NCI-H510A treated with DMSO at 0.1 percent for 48 hours (cell line): ENCODE measurements at places on chromosomes 2 and 18.

DNA sequence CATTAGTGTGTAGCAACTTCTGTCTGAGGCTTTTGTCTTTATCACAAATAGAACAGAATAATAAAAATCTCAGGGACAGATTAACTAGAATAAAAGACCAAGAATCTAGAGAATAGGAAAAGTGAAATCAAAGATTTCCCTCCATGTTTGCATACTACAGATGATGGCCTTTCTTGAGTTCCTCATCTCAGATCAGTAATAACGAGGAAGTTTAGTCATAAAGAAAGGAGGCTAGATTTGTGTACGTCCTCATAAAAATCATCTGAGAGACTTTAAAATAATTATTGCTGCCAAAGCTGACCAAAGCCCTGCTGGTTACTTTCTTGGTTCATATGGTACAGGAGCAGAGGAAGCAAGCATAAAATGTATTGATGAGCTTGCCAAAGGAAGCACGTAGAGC, 117.3 kb downstream of the MIB1 start:
- no peak for DNase-seq

- DNase-seq = peak; percentile 83
These were observed 506 bp downstream of the BMPR2 start for GRCh38 chr2:202376460-202377206.

- no peak for DNase-seq
These were observed 131.4 kb downstream of the ACOXL start for GRCh38 chr2:110863726-110864125.

- peak; percentile 51 for DNase-seq
These were observed 135.9 kb downstream of the ABCA12 start for GRCh38 chr2:215002500-215002899.

- no peak for DNase-seq
These were observed 216.8 kb upstream of the SLC14A2 start for GRCh38 chr18:45398448-45398847.

DNA sequence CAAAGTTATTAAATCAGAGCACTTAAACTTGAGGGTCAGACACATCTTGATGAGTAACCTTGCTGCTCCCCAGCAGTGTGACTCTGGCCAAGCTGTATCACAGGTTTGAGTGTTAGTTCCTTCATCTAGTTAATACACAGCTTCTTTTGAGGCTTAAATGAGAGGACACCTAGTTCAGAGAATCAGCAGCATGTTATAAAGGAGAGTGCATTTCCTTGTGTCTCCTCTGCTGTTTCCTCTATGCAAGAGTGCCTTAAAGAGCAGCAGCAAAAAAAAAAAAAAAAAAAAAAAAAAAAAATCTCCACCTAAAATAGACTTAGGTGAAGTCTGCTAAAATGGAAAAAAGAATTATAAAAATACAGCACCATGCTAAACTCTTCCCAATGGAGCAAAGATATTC, 261.9 kb downstream of the TCF4 start:
- no peak for DNase-seq

DNA sequence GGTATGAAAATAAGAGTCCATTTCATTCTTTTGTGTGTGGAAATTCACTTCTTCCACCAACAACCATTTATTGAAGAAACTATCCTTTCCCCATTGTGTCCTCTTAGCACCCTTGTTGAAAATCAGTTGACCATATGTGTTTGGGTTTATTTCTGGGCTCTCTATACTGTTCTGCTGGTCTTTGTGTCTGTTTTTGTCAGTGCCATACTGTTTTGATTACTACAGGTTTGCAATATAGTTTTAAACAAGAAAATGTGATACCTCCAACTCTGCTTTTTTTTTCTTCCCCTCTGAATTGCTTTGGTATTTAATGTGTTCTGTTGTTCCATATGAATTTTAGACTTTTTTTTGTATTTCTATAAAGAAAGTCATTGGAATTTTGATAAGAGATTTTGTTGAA, 8.4 kb downstream of the GTF2A1L start:
- no peak for DNase-seq

GRCh38 chr2:206603243-206603642, 39.0 kb upstream of the FAM237A start:
- DNase-seq = no peak

GRCh38 chr2:1686784-1687105, 57.6 kb downstream of the PXDN start:
- no peak for DNase-seq

DNA sequence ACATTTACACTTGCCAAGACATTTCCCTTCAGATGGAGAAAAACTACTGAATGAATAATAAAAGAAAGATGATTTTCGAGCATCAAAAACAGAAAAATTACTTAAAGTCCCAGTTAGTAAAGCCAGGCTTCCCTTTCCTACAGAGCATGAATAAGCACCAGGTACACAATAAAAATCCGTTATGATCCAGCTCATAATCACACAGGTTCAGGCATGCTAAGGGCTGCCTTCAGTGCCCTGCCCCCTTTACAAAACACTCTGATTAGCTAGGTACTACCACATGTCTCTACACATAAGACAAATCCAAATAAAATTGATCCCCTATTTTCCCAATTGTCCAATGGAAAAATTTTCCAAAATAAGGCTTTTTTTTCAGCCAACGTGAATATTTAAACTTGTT, 413.2 kb upstream of the LRATD1 start:
- DNase-seq = no peak

GRCh38 chr18:46073474-46074331, 1.6 kb upstream of the PSTPIP2 start:
- DNase-seq = peak; percentile 58

DNA sequence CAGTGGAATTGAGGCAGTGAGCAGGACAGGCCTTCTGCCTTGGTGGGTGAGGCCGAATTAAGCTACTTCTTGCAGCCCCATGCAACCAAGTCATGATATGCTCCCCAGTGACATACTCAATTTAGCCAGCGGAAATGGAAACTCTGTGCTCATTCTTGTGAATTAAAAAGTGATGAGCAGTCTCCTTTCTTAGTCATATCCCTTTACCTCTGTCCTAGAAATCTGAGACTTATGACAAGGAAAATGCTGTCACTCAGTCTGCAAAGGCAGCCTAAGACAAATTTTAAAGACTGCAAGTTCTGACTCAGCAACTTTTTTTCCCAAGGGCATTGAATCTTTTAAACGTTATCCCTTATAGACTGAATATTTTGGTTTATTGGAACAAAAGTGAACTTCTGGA, 218.2 kb downstream of the SH3BP4 start:
- no peak for DNase-seq

GRCh38 chr18:62069556-62069955, 117.3 kb downstream of the PIGN start:
- no peak for DNase-seq

DNA sequence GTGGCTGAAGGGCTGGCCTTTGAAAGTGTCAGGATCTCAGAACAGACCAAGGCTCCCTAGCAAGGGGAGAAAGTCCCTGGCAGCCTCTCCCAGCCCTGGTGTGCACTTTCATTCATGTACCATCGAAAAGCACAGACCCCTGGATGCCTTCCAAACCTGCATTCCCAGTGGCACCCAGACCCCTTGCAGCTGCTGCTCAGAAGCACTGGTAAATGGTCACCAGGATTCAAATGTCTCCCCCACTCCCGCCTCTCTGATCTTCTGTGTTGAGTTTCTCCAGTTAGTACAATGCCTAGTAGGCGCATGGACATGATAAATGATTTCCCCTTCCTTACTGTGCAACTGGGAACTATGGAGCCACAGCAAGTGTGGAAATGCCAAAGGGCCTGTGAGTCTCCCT, 180.0 kb downstream of the GLI2 start:
- DNase-seq = no peak

DNA sequence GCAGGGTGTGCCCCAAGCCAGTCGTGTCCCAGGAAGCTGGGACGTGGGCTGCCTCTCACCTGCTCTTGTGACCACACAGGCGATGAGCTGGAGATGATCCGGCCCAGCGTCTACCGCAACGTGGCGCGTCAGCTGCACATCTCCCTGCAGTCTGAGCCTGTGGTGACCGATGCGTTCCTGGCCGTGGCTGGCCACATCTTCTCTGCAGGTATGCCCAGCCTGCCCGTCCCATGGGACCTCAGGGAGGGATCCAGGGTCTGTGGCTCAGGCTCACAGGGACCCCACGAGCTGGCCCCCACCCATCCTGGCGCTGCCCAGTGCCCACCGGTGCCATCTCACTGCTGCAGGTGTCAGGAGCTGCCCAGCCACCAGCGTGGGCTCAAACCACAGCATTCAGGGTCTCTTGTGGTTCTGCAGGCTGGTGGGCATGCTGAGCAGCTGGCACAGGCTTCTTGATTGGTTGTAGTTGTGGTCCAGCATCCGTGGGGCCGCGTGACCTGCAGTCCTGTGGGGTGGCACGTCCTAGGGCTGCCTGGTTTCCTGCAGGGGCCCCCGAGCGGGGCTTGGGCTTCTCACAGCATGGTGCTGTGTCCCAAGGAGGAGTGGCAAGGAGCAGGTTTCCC, 3.8 kb downstream of the BOK start:
- no peak for DNase-seq

GRCh38 chr2:74576211-74576862, 21.8 kb downstream of the DOK1 start:
- no peak for DNase-seq
